Endothelial cell of umbilical vein (primary cell): ENCODE measurements at places on chromosomes 7 and 10. TPM values are rescaled to one million over a fixed set of nuclear protein-coding genes. Genes with fewer than 3 reads are reported as not detected.

Gene PTN
- not detected in 2 replicates for total RNA-seq

DNA sequence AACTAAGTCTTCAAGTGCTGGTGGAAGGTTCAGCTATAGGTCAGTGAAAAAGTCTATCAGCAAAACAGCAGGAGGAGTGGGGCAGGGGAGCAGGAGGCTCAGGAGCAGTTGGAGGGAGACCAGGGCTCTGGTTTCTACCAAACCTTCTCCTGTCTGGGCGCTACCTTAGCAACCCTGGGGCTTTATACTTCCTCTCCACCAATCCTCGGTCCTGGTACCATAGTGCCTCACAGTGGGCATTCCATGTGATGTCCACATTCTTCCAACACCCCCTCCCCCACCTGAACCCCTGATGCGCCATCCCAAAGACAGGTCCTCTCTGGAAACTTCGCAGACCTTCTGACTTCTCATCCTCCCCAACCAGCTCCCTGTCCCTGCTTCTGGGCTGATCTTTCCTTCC is 25.3 kb upstream of the ACSM6 start:
- no peak for DNase-seq

GRCh38 chr7:155803418-155804376 is 8.6 kb downstream of the SHH start:
- no peak for DNase-seq

- peak; percentile 59 for DNase-seq
Measured at GRCh38 chr10:89309156-89310055, 7.6 kb downstream of the IFIT2 start.

- DNase-seq: no peak
Measured at GRCh38 chr7:19744075-19744474, 29.3 kb downstream of the TMEM196 start.

- peak; percentile 41 for DNase-seq
Measured at GRCh38 chr10:21495002-21495751, 30.3 kb downstream of the SKIDA1 start.

Gene CWF19L1
- 29.9 and 30.3 TPM in 2 replicates for total RNA-seq

GRCh38 chr7:29424984-29425309 is 138.7 kb upstream of the PRR15 start:
- no peak for DNase-seq

Gene ANKRD2
- total RNA-seq: 1.6 and 2.3 TPM in 2 replicates

DNA sequence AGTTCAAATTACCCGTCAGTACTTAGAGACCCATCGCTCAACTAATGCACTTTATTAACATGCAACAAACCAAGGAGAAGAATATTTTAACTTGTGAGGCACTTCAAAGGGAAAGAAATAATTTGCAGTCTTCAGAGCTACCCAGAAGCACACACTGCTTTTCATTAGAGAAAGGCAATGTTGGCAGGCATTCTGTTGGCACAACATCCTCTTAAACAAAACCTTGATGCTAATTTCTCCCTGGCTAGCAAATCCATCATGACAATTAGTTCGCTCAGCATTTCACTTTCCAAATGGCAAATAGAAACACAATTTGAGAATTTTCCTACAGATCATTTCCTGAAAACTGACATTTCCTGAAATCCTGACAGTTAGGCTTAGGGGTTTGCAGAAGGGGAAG is 155.6 kb upstream of the FAM13C start:
- no peak for DNase-seq

- no peak for DNase-seq
Measured at GRCh38 chr7:144438759-144439158, 35.3 kb upstream of the NOBOX start.

DNA sequence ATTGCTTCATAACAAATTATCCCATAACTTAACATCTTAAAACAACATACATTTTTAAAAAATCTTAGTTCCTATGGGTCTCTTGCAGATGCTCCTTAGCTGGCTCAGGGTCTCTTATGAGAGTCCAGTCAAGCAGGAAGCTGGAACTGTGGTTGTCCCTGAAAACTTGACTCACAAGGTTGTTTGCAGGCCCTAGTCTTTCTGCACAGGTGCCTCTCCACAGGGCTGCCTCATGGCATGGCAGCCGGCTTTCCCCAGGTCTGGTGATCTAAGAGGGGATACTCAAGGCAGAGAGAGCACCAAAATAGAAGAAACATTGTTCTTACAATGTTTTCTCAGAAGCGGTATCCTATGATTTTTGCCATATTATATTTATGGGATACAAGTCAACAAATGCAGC is 127.1 kb downstream of the CDK14 start:
- DNase-seq: no peak

DNA sequence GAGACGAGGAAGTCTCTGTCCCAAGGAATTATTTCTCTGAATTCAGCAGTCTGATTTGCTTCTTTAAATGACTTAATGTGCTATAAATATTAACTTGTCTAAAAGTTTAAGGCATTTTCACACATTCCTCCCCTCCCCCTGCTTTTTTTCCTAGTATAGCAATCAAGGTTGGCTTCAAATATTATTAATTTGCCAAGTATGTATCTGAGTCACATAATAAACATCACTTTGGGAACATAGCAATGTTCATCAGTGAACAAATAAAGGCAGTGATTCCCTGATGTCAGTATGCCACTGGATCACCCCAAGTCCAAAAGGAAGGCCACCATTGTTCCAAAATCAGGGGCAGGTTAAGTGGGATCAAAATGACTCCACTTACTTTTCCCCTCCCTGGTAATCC is 40.5 kb downstream of the PDE6C start:
- DNase-seq: peak; percentile 41

Gene CALHM2
- total RNA-seq: 28.4 and 32.1 TPM in 2 replicates

- DNase-seq: no peak
Measured at GRCh38 chr10:20883552-20883951, 13.6 kb downstream of the NEBL start.

DNA sequence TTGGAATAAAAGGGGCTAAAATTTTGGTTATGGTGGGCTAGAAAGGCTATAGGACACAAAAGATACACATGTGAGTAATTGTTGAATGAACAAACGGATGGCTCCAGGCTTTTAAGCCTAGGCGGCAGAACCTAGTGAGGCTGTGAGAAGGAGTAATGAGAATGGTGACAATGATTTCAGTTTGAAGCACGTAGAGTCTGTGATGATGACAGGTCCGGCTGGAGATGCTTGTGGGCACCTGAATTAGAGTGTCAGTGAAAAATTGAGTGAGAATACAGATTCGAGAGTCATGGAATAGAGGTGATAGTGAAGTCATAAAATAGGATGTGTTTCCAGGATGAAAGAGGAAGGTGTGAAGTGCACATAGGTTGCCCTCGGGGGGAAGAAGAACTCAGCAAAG is 170.6 kb downstream of the TMEM178B start:
- DNase-seq: no peak

Gene WNT8B
- not detected in 2 replicates for total RNA-seq

- DNase-seq: no peak
Measured at GRCh38 chr7:68200051-68200670, 1203.5 kb downstream of the TYW1 start.

DNA sequence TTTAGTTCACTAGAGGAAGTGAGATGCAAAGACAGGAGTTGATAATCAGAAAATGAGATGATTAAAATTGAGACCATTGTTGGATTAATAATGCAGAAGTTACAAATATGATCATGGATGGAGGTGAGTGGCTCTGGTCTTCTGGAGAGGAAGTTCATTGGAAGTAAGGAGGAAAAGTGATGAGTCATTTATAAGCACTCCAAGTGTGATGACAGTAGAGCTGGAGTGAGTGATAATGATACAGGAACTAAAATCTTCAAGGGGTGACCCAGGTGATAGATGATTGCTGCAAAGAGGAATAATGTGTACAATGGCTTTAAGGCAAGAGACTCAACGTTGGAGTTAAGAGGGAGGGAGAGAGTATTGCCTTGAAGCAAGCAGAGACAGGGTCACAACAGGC is 20.7 kb downstream of the ZNF32 start:
- DNase-seq: no peak

Gene CUZD1
- 1.1 and 1.5 TPM in 2 replicates for total RNA-seq
